ENCODE measurements at places on chromosomes 2 and 18.

- DNase-seq = no peak
Measured at GRCh38 chr2:234363011-234363487, 133.8 kb downstream of the ARL4C start.

DNA sequence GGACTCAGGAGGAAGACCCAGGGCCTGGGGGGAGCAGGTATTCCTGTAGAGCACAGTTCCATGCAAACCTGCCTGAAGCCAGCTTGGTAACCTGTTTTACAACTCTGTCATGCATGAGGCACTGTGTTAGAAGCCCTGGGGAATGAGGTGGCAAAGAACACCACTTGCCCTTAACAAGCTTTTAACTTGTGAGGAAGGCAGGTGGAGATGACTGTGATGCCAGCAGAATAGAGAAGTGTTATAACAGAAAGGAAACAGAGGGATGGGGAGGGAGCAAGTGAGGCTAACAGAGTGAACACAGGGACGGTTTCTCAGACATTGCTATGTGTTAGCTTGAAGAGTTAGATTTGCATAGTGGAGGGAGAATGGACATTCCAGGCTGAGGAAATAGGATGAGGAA lies 11.5 kb upstream of the IL1A start:
- no peak for DNase-seq

GRCh38 chr2:114661971-114662939 lies 219.8 kb downstream of the DPP10 start:
- DNase-seq = no peak

GRCh38 chr2:10722252-10722825 lies 909 bp downstream of the ATP6V1C2 start:
- DNase-seq = no peak

GRCh38 chr2:189014449-189015138 lies 40.4 kb downstream of the COL3A1 start:
- DNase-seq = no peak

DNA sequence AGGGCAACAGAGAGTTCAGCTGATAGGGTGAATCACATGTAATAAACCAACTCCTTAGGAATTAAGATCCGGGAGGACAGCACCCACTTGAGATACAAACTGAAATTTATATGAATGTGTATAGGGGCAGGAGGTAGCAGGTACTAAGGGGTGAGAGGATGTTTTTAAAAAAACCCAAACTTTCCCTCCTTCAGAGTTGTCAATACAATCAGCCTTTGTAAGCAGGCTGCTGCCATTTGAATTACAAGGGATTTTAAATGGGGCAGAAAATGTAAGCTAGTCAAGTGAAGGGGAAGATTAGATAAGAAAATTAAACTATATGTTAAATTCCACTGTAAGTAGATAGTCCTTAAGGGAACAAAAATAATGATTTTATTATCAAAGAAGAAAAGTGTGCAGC lies 1239.7 kb upstream of the CELF4 start:
- DNase-seq = no peak

DNA sequence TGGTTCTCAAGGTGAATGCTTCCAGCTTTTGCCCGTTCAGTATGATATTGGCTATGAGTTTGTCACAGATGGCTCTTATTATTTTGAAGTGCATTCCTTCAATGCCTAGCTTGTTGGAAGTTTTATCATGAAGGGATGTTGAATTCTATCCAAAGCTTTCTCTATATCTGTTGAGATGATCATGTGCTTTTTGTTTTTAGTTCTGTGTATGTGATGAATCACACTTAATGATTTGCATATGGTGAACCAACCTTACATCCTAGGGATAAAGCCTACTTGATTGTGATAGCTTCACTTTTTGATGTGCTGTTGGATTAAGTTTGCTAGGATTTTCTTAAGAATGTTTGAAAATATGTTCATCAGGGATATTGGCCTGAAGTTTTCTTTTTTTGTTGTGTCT lies 112.1 kb downstream of the MBD2 start:
- DNase-seq = no peak

DNA sequence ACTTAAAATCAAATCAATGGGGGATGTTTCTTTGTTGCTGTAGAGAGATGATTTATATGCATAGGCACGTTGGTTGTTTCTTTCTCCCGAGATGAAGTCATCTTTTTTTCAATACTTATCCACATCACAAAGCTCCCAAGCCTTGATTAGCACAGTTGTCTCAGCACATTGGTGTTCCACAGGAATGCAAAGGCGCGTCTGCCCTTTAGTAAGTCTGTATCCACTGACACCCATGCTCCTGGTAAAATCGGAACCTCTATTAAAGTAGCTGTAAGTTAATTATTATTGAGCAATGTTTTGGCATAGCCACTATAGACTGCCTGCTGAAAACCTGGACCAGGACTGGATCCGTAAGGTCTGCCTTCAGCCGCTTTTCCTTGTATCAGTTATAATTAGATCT lies 77.6 kb upstream of the RBM44 start:
- no peak for DNase-seq

GRCh38 chr2:184416146-184416913 lies 182.0 kb upstream of the ZNF804A start:
- no peak for DNase-seq

- no peak for DNase-seq
Measured at GRCh38 chr2:10014418-10015190, 28.7 kb upstream of the KLF11 start.

GRCh38 chr18:1062588-1062987 lies 157.9 kb downstream of the ADCYAP1 start:
- DNase-seq = no peak

DNA sequence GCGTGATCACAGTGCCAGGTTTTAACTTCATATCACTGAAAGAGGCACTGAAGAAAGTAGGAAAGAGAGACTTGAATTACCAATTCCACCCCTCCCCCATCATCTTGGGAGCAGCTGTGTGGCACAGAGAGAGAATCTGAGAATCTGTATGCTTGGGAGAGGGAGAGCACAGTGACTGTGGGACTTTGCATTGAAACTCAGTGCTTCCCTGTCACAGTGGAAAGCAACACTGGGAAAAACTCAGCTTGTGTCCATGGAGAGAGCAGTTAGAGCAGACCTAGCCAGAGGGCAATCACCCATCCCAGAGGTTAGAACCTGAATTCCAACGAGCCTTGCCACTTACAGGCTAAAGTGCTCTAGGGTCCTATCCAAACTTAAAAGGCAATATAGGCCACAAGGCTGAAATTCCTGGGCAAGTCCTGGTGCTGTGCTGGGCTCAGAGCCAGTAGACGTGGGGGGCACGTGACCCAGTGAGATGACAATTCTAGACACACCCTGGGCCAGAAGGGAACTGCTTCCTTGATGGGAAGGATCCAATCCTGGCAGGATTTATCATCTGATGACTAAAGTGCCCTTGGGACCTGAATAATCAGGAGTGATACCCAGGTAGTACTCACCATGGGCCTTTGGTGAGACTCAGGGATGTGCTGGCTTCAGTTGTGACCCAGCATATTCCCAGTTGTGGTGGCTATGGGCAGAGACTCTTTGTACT lies 15.5 kb upstream of the ABCB11 start:
- no peak for DNase-seq

DNA sequence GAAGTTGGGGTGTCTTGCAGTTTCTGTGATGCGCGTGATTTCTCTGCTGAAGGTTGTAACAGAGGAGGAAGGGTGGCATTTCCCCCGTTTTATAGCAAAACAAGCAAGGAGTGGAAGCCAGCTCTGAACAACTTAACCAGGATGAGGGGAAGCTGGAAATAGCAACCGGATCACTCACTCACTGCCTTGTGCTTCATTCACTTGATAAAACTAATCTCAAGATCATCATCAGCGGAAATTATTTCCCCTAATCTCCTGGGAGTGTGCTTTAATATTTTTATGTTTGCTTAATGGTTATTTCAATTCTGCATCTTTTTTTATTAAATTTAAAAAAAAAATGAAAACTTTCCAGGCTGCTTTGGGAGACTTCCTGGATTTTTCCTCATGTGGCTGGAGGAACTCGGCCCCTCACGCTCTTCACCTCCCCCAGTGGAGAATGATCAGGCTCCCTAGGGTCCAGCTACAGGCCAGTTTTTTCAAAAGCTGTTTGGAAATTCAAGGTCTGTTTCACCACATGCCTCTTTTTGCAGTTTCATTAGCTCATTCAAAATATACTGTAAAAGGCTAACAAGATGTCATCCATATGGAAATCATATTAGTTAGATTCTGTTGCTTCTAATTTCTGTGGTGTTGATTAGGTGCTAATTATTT lies 31.7 kb downstream of the CABLES1 start:
- no peak for DNase-seq

- DNase-seq = no peak
Measured at GRCh38 chr2:65436824-65437221, 4.4 kb upstream of the SPRED2 start.

DNA sequence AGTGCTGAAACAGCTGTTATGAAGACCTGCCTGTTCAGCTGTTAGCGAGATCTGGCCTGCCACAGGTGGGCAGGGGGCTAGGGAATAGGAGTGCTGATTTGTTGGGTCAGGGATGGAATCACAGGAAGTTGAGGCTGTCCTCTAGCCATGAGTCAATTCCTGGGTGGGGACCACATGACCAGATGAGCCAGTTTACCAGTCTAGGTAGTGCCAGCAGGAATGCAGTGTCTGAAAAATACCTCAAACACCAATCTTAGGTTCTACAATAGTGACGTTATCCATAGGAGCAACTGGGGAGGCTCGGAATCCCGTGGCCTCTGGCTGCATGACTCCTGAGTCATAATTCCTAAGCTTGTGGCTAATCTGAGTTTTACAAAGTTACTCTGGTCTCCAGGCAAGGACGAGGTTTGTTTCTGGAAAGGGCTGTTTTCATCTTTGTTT lies 44.9 kb downstream of the DYSF start:
- DNase-seq = no peak

DNA sequence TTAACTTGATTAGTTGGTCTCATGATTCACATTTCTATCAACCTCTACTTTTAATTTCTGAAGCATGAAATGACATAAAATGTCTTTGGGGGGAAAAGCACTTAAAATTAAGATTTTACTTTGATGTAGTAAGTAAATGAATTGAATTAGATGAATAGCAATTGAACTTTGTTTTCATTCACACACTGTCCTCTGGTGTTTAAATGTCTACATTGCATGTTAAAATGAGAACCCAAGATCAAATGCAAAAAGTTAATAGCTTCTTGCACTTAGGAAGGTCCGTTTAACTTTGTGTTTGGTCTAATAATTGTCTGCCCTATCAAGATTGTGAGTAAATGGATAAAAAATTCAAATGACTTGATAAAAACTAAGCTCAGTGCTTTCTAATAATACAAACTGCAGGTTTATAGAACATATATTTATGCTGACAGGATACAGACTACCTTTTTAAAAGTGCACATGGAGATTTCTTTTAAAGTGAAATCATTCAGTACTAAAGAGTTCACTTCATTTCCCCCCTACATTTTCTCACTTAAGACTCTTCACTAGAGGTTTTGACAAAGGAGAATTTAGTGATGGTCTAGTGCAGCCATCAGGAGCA lies 156.2 kb upstream of the NABP1 start:
- no peak for DNase-seq

- no peak for DNase-seq
Measured at GRCh38 chr2:75284345-75284744, 85.0 kb upstream of the TACR1 start.

DNA sequence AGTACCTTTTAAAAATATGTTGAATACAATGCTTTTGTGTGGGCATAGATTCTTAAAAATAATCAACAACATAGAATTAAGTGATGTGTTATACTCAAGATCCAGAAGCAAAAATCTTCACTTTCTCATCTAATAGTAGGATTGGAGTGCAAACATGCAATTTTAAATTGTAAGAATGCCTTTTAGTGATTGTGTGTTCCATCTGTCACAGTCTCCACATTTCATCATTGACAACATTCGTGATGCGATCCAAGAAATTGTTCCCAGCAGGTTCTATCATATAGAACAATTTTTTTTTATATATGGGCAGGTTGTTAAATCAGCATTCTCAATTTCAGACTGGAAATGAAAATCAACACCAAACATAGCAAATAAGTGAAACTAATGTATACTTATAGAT lies 1671.8 kb upstream of the SLC39A10 start:
- no peak for DNase-seq

DNA sequence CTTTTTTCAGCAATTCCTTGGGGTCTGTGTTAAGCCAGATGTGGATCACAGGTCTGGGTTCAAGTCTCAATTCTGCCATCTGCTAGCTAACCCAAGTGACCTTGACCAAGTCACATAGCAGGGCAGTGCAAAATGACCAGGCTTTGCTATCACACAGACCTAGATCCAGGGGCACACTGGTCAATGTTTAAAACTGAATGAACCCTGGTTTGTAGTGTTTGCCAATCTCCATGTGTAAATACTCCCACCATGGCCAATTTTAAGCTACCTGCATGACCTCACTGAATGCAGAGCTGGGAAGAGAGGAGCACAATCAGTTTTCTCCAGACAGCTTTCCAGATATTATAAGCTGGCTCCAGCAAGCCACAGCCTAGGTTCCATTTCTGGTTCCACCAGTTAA lies 142.9 kb downstream of the CHST9 start:
- no peak for DNase-seq

DNA sequence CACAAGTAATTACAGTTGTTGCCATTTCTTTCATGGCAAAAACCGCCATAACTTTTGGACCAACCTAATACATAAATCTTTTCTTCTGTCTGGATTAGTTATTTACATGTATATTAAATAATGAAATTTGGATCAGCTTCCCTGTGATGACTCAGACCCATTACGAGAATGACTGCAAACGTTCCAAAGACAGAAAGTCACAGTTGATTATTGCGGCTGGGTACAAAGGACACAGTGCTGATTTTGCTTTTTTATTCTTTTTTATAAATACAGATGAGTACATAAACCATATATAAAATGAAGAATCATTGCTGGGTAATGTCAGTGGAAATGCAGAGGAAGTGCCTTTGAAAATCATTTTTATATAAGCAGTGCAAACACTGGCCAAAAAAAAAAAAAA lies 126.2 kb downstream of the TWIST2 start:
- DNase-seq = no peak

DNA sequence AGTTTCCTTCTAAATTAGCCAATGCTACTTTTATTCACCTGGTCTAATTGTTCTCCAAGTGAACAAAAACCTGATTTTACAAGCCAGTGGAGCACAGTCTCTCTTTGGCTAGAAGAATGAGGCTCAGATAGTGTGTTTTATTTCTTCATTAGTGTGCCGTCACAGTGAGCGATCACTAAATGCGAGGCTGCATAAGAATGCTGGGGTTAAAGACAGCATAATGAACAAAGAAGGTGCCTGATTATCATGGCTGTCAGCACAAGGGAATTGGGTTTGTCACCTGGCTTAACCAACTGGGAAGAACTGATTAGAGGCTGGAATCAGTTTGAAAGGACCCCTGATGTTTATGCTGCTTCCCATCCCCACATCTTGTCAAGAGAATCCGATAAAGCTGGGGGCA lies 76.4 kb downstream of the EPHA4 start:
- no peak for DNase-seq

GRCh38 chr2:126916744-126917143 lies 18.1 kb downstream of the TEX51 start:
- no peak for DNase-seq

GRCh38 chr2:128562471-128563347 lies 244.0 kb upstream of the HS6ST1 start:
- no peak for DNase-seq

Measured in stimulated activated CD4-positive, alpha-beta T cell treated with anti-CD3 and anti-CD28 coated beads, Interleukin-12 subunit alpha, Interleukin-12 subunit beta, amount 100 ng/mL, for 24 hours (primary cell).